ENCODE measurements at places on chromosomes 1 and 21.
A peak's percentile ranks its signal among the peaks of the same experiment; 100 is the strongest.

DNA sequence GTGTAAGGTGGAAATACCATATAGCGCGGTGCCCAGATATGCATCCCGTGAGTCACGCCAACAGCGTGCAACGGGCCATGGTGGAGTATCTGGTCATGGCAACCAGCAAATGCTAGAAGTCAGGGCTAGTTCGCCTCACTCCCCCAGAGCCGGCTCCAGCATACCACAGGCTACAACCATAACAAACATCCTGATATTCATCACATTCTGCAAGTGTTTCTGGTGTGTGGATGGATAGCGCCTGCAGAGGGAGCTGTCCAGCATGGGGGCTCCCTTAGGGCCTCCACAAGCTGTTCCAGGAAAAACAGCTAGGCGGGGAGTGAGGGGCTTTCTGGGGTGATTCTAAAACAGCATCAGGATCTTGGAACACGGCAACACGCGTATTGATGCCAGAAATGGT is 6.8 kb downstream of the C1orf198 start:
- no peak for DNase-seq

GRCh38 chr1:6260961-6261614 is at the start of gene GPR153:
TSS of gene GPR153 (minus strand) at chr1:6261098. CDS start at chr1:6254905, 6,193 bp downstream.
- DNase-seq: peak; percentile 71

DNA sequence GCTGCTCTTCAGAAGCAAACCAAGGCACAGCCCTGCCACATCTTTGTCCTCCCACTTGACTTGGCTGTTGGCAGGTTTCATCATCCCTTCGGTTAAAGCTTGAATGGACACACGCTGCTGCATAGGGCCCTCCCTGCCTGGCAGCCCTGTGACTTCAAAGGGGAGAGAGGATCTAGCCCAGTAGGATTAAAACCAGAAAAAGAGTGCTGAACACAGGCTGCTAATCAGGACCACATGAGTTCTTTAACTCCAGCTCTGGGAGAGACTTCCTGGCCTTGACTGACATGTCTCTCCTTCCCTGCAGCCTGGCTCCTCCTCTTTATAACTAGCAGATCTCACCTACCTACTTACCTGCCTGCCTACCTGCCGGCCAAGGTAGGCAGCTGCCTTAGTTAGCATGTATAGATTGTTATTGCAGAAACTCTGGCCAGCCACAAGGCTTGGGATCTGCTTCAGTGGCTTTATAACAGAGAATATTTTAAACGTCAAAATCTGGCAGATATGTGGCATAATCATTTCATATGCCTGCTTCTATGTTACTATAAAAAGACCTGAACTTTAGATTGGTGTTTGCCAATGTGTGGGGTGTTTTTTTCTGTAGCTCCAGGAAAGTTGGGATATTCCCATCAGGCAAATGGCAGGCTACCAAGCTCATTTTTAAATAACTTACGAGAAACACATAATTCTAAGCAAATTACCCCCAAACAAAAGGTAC is 49.4 kb downstream of the ERG start:
- no peak for DNase-seq

DNA sequence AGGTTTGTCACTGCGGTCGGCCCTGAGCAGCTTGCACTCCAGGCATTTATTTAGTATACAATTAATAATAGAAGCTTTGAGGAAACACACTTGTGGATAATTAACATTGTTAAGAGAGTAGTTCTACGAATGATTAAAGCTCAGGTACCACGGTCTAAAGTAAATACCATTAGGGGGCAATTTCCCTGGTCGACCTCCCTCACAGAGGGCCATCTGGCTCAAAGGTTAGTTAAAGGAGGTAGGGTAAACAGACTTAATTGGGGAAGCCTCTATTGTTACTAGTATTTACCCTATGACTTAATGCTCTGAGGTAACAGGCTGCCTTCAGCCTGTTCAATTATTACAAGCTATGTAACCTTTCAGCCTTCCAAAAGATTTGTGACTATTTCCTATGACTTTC is 122.3 kb upstream of the SLC44A3 start:
- no peak for DNase-seq

DNA sequence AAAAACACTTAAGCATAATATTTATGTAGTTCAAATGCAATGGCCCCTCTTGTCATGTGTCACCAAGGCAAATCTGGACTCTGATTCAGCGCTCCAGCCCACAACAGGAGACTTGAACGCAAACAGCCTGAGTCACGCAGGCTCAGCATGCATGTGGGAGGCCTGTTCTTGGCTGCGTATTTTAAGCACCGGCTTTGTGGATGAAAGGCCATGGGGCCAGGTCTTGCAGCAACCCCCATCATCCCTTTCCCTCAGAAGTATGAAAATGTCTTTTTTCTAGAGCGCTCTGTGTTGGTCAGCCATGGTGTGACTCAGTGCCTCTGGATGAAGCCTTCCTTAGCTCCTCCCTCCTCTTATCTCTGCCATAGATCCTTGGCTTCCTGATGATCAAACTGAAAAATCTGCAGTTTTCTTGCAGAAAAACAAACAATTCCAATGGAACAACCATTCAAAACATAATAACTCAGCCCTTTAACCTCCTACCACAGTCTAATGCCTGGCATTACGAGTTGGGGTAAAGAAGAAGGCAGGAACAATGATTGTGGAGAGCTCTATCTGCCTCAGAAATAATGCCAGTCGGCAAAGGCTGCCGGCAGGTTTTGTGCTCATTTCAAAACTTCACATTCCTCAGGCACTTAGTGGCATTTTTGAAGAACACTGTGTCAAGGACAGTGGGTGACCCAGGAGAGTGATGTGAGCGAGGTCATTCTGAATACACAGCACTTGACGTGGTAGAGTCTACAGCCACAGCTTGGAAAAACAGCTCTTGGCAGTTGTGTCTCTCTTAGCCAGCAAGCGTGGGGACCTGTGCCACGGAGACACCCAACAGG is 167.5 kb downstream of the CLIC6 start:
- DNase-seq: peak; percentile 36

GRCh38 chr1:109763646-109764415 is at the start of gene EPS8L3:
TSS of gene EPS8L3 (minus strand) at chr1:109763923. CDS start at chr1:109761749, 2,174 bp downstream.
- DNase-seq: peak; percentile 5

GRCh38 chr21:33010931-33011330 is 14.8 kb upstream of the OLIG2 start:
- DNase-seq: no peak

DNA sequence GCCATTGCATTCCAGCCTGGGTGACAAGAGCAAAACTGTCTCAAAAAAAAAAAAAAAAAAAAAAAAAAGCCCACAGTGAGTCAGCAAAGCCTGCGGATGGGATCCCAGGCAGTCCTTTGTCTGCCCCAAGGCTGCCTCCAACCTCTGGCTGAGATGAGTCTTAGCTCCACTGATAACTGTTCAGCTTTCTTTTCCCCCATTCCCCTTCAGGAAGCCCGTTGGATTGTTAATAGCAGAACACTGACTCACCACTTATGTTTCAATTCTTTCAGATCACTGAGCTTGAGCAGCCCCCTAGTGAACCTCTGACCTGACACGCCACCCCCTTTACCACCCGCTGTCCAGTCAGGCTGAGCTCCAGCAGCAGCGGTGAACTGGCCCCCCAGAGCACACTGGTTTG is 57.5 kb downstream of the ERG start:
- no peak for DNase-seq

DNA sequence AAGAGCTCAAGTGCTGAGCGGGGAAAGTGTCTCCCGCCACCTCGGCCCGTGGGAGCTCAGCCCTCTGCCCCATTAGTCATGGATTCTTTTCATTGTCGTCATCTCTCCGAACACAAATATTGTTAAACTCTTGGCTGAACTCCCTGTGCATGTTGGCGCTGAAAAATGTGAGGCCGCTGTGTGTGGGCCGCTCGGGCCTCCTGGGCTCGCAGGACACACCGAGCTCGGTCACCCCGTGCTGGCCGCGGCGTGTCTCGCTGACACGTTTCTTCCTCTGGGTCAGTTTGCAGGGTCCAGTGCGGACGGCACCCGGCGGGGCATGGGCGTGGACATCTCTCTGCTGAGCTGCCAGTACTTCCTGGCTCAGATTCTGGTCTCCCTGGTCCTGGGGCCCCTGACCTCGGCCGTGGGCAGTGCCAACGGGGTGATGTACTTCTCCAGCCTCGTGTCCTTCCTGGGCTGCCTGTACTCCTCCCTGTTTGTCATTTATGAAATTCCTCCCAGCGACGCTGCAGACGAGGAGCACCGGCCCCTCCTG is 25.6 kb downstream of the SLC45A1 start:
- DNase-seq: no peak

DNA sequence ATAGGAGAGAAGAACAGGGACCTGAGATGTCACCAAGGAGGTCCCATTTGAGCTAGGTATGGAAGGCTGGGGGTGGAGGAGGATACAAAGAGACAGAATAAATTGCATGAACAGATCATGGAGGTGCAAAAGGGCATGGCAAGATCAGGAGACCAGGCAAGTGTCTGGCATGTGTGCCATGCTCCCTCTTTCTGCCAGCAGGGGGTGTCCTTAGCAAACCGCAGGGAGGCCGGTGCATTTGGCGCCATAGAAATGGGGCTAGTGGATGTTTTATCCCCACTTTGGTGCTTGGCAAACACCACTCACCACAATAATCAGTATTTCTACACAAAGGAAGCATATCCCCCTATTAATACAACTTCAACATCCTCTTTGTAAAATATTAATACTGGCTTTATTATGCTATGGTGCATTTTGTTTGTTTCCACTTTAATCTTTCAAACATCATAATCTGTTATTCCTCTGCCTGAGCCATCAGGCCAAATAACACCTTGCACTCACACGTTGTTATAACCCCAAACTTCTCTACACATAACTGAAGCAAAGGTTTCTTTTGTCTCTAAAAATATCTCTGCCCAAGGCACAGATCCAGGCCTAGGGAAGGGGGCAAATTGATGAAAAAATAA is 25.9 kb downstream of the S100A6 start:
- DNase-seq: peak; percentile 70

GRCh38 chr1:29963946-29964345 is 727.6 kb downstream of the PTPRU start:
- no peak for DNase-seq

GRCh38 chr1:202143768-202144401 is 652 bp downstream of the ARL8A start:
- peak; percentile 36 for DNase-seq

- no peak for DNase-seq
These were observed 11.7 kb downstream of the TAGLN2 start for GRCh38 chr1:159913451-159914192.

GRCh38 chr1:218412171-218412570 is 67.0 kb downstream of the TGFB2 start:
- DNase-seq: no peak

- DNase-seq: no peak
These were observed 576.9 kb upstream of the B3GALT2 start for GRCh38 chr1:193763266-193763665.

- DNase-seq: no peak
These were observed 4.9 kb downstream of the DNTTIP2 start for GRCh38 chr1:93874025-93874651.

- DNase-seq: no peak
These were observed 58.9 kb downstream of the WLS start for GRCh38 chr1:68173283-68173935.

DNA sequence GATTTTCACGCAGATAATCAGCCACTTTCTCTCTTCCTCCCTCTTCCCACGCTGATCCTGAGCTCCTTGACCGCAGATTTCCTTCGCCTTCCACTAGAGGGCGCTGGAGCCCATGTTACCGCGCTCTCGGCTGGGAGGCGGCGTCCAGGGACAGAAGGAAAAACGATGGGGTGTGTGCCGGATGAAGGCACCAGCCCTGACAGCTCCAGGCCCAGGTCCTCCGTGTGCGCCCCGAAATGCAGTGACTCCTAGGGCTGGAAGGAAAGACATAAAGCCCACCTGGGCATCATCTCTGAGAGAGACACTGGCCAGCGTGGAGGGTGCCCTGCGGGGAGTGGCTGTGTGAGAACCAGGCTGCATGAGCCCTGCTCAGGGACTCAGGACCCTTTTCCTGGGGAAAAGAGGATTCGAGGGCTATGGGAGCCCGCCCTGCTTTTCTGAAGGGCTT is 44.9 kb upstream of the CYP2J2 start:
- peak; percentile 33 for DNase-seq

GRCh38 chr1:218686761-218687160 is 341.6 kb downstream of the TGFB2 start:
- DNase-seq: no peak

- no peak for DNase-seq
These were observed 115.0 kb upstream of the COL6A1 start for GRCh38 chr21:45866551-45866950.

- DNase-seq: no peak
These were observed 110.2 kb upstream of the PLD5 start for GRCh38 chr1:242634732-242635131.

GRCh38 chr1:3886691-3887090 is 13.4 kb downstream of the C1orf174 start:
- no peak for DNase-seq

GRCh38 chr1:52748119-52748518 is 21.9 kb downstream of the ZYG11B start:
- DNase-seq: no peak

DNA sequence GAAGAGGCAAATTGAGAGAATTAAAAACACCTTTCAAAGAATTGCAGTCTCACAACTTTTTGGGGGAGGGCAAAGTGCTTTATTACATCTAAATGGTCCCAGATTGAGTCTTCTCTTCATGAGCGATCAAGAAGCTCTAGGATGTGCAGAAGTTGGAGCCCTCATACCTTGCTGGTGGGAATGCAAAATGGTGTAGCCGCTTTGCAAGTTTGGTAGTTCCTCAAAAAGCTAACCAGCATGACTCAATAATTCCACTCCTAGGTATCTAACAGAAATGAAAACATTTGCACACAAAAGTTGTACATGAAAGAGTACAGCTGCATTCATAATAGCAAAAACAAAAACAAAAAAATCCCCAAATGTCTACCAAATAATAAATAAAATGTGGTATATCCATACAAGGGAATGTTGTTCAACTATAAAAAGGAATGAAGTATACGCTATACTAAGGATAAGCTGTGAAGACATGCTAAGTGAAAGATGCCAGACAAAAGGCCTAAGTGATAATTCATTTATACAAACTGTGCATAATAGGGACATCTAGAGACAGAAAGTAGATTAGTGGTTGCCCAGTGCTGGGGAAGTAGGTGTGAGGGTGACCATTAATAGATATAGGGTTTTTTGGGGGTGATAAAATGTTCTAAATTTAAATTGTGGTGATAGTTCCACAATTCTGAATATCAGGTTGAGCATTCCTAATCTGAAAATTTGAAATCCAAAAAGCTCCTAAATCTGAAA is 55.2 kb downstream of the SELENOF start:
- no peak for DNase-seq

DNA sequence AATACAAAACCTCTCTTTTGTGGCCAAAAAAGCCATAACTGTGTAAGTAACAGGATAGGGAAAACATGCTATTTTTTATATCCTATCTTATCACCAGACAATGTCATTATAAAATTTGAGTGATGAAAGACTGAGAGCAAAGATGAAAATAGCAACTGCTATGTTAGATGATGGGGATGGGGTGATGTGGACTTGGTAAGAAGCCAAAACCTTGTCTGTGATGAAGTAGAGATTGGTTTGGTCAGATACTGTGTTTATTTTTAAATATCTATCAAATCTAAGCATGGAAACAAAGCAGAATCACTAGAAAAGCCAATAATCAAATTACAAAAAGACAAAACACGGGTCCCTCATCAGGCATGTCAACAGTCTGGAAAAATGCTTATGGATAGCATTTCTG is 631.1 kb upstream of the NR5A2 start:
- DNase-seq: no peak

Data from activated naive CD4-positive, alpha-beta T cell treated with anti-CD3 and anti-CD28 coated beads, Interleukin-2, amount 50 U/mL, for 16 hours (primary cell).